Neural progenitor cell (in vitro differentiated cells): ENCODE measurements at places on chromosomes 1 and 21. TPM values are rescaled to one million over a fixed set of nuclear protein-coding genes. Genes with fewer than 3 reads are reported as not detected.

Gene OLFM3
- total RNA-seq = 3.7 and 4.4 TPM in 2 replicates

DNA sequence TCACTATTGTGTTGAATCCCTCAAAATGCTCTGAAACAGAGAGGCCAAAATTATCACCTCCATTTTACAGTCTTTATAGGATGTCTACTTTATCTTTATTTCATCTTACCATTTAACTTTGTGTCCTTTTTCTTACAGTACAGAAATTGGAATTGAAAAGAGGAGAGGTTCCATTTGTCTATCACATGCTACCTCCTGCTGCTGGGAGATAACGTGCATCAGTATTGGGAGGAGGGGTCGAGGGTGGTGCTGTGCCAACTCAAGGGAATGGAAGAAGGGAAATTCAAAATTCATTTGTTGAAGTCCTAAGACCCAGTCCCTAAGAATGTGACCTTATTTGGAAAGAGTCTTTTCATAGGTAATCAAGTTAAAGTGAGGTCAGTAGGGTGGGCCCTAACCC is 85.3 kb downstream of the HHIPL2 start:
- DNase-seq = no peak

GRCh38 chr1:11178021-11179015 is 10.8 kb upstream of the ANGPTL7 start:
- no peak for DNase-seq

DNA sequence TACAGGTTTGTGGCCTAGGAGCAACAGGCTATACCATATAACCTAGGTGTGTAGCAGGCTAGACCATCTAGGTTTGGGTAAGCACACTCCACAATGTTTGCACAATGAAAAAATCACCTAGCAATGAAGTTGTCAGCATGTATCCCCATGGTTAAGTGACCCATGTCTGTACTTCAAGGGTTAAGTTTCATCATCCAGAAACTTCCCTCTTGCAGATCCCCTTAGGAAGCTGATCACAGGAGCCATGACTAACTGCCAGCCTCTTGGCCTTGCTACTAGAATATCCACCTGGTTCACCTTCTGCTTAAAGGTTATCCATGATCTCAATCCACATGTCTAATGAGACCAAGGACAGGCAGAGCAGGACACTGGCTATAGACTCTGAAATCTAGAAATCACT is 3.5 kb upstream of the UBXN10 start:
- DNase-seq = no peak

Gene KPRP
- total RNA-seq = not detected in 2 replicates

- no peak for DNase-seq
Measured at GRCh38 chr1:235821361-235821981, 45.2 kb downstream of the LYST start.

GRCh38 chr1:162357681-162358266 is 18.9 kb downstream of the SPATA46 start:
- peak; percentile 79 for DNase-seq

GRCh38 chr1:25821112-25821476 is 1.3 kb downstream of the MTFR1L start:
- no peak for DNase-seq

GRCh38 chr1:240586006-240586405 is 25.9 kb downstream of the GREM2 start:
- no peak for DNase-seq

Gene SYCP1
- total RNA-seq = 0.11 TPM in 1 of 2 replicates, not detected in the other

Gene PRR9
- not detected in 2 replicates for total RNA-seq

Gene SLC1A7
- not detected in 2 replicates for total RNA-seq

Gene NHLH1
- total RNA-seq = 0.07 and 0.22 TPM in 2 replicates

DNA sequence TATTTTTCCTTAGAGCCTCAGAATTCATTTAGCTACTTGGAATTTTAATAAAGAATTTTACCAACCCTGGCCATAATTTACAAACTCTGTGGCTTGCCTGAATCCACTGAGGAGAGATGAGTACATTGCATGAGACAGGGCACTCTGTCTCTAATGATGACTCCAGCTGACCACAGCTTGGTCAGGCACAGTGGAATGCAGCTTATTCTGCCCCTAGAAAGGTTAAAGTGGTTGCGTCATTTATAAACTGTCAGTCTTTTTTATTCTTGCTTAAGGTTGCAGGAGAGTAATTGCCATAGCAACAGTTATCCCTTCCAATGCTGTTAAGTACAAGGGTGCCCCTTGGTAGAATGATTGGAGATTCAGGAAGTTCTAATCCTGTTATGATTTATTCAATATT is 28.3 kb downstream of the PDE4B start:
- DNase-seq = no peak

Gene ATP1A2
- total RNA-seq = 88.6 and 154 TPM in 2 replicates

DNA sequence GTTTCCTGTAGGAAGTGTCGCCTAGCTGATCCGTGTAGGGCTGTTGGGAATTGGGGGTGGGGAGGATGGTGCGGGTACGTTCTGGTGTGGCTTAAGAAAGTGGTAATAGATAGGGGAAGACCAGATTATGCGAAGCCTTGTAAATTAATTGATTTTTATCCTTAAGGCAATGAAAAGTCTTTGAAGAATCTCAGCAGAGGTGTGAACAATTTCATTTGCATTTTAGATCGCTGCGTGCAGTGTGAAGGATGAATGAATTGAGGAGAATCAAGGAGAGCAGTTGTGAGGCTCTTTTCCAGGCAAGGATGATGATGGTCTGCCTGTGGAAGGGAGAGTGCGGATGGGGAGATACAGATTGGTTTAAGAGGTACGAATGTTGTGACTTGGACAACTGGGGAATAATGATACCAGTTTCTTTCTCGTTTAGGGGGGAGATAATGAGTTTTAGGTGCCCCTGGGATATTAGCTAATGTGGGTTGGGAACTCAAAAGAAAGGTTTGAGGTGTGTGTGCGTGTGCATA is 813 bp upstream of the DEDD start:
- DNase-seq = no peak

- DNase-seq = no peak
Measured at GRCh38 chr21:45318556-45319404, 31.1 kb upstream of the POFUT2 start.

GRCh38 chr1:31027693-31028526 is 37.6 kb downstream of the PUM1 start:
- no peak for DNase-seq
